ENCODE measurements at places on chromosomes 7 and 10.
A peak's percentile ranks its signal among the peaks of the same experiment; 100 is the strongest.

- peak; percentile 50 for DNase-seq
These were observed 14.7 kb upstream of the MICALL2 start for GRCh38 chr7:1473864-1474512.

DNA sequence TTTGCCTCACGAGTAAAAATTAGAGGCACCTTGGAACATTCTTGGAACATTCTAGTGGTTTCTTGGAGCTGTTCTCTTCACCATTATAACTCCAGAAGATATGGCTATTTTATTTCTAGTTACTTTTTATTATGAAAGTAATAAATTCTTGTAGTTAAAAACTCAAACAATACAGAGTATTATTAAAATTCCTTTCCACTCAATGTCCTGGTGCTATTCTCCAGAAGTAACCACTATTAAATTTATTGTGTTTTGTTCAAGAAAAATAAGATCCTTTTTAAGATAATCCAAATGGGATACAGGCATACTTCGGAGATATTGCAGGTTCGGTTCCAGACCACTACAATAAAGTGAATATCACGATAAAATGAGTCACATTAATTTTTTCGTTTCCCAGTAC, 68.6 kb downstream of the NOC3L start:
- no peak for DNase-seq

DNA sequence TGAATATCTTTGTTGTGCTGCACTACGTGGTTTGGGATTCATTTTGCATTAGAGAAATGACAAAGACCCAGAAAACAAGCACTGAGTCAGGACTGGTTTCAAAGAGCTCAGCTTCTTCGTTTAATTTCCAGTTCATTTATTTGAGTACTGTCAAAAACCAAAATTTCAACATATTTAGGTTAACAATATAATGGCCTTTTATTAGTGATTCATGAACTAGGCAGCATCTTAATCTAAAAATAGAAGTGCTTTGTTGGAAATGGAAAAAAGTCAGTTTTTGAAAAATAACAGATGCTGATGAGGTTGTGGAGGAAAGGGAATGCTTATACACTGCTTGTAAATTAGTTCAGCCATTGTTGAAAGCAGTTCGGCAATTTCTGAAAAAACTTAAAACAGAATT, 856.4 kb downstream of the LRMDA start:
- DNase-seq: no peak

DNA sequence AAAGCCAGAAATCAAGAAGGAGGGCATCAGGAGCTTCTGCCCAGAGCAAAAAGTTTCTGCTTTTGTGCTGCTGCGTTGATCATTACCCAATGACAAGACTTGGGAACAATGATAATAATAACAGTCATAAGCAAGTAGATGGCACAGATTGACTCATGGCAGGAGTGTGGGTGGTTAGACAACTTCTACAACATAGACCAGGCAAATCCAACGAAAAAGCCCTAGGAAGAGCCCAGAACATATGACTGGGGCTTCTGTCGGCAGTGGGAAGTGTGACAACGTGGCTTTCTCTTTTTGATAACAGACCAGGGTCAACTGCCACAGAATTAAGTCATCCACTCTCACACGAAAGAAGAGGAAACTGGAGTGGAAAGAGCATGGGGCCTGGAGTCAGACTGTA, 85.4 kb upstream of the TRIL start:
- DNase-seq: no peak

- DNase-seq: peak; percentile 31
These were observed 61.3 kb downstream of the COA1 start for GRCh38 chr7:43668035-43668434.

DNA sequence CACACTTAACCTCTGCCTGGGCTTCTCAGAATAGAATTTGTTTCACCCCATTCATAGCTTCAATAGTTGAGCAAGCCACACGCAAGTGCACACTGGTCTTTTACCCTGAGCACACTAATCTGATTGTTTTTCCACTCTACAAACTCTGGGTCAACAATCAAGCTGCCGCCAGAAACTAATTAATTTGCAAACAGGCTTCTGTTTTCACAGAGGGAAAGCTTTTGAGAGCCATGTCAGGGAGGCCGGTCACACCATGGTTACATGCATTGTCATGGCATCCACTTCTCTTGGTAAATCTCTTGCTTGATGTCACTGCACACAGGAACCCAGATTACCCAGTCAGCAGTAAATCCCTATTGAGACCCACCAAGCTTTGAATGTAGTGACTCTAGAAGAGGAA, 154.2 kb downstream of the SEMA3A start:
- DNase-seq: no peak

- DNase-seq: no peak
These were observed 21.3 kb downstream of the SLC25A28 start for GRCh38 chr10:99598781-99599509.

- peak; percentile 46 for DNase-seq
These were observed 179.8 kb upstream of the CSTF2T start for GRCh38 chr10:51879238-51879637.

DNA sequence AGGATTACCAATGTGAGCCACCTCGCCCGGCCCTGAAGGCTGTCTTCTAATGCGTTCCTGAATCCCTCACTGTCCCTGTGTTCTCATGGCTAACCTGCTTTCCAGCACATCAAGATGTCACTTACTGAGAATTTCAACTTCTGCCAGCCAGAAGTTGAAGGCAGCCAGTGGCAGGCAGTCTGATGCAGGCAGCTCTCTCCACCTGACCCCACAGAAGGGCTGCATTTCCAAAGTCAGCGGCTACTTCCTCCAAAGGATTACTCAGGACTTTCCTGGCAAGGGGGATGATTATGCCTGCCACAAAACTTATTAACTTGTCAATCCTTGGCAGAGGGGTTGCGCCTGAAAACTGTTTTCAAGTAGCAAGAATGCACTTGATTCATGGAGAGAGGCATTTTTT, 1219.4 kb downstream of the TYW1 start:
- DNase-seq: no peak

DNA sequence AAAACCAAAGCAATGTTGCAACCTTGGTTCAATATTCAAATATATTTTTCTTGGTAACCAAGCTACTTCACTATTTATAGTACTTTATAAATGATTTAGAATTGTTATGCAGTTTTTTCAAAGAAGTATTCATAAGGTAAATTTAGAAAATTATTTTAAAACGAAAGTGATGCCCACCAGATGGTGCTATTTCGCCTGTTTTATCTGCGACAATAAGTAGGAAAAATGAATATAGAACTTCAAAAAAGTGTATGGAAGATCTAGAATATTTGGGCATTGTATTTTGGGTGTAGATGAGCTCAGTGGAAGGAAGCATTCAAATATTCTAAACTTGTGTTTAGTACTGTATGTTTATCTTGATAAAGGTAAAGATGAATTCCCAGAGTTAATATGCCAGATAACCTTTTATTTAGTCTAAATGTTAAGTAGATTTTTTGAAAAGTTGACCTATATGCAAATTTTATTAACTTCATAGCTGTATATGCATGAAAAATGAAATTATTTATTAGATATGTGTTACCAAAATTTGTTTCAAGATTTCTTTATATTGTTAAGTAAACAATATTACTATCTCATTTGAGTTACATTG, 93.2 kb downstream of the ADK start:
- peak; percentile 14 for DNase-seq

- no peak for DNase-seq
These were observed 255.7 kb upstream of the LRRN3 start for GRCh38 chr7:110835218-110835617.

DNA sequence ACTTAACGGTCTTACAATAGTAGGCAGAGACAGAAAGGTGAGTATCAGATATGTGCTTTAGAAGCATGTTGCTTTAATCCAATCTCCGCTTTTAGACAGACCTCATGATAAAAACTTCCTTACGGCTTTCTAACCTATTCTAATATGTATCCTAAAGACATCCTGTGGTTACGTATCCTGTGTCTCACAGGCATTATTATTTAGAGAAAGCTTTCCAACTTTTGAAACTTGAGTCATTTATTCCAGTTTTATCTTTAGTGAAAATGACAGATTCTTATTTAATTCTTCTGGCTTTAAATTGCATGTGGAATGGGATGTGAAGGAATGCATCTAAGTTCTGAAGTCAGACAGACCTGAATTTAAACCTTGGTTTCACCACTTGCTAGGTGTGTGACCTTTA, 118.9 kb downstream of the OTUD1 start:
- no peak for DNase-seq

GRCh38 chr10:117215079-117215478, 17.8 kb downstream of the KCNK18 start:
- no peak for DNase-seq

- DNase-seq: no peak
These were observed 990.3 kb upstream of the ZNF722 start for GRCh38 chr7:63008366-63008765.

DNA sequence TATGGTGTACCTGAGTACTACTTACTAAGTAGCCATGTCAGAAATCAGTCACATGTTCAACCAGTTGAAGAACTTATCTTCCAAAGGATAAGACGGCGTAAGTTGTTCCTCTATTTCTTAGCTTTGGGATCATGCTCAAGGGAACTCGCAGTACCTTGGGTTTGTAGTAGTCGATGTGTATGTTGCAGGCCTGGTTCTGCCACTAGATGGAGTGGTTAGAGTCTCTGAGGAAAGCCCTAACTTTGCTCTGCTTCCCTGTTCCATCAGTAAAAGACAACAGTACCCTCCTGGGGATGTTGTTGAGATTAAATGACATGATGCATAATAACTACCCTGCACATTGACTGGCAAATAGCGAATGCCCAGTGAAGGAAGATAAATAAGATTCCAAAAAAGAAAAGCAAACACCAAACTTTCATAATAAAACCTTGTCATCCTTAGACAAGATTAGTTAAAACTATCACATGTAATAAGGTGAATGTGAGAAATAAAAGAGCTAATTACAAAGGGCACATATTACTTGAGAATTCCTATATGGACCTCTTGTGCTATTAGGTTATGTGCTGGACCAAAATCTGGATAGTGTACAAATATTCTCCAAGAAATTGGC, 165.9 kb downstream of the ABCA13 start:
- DNase-seq: peak; percentile 26

DNA sequence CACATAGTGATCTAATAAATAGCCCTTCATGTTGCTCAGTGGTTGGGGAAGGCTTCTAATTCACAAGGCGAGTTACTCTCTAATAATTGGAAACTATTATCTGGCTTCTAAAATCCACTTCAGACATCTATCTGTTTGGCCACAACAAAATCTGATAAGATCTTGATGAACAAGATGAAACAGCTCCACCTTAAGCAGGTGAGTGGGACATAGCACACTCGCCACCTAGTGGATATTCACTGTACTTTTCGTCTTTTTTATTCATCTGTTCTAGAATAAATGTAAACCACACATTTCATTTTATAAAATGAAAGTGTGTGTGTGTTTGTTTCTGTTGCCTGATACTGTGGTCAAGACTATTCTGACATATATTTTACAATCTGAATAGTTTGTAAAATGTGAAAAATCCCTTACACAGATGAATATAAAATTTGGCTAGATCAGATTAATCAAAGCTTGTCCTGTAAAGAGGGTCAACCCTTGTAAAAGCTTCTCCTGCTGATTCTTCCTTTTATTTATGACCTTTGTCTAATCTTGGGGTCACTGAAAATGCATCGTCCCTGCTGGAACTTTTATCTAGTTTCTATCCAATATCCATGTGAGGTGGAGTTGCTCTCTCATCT, 26.5 kb upstream of the CNTNAP2 start:
- peak; percentile 49 for DNase-seq

GRCh38 chr7:43763183-43763582, 4.7 kb downstream of the BLVRA start:
- DNase-seq: no peak

- DNase-seq: no peak
These were observed 40.6 kb downstream of the LRRC17 start for GRCh38 chr7:102953406-102953805.

- DNase-seq: no peak
These were observed 632.5 kb upstream of the NRP1 start for GRCh38 chr10:33966946-33967345.

DNA sequence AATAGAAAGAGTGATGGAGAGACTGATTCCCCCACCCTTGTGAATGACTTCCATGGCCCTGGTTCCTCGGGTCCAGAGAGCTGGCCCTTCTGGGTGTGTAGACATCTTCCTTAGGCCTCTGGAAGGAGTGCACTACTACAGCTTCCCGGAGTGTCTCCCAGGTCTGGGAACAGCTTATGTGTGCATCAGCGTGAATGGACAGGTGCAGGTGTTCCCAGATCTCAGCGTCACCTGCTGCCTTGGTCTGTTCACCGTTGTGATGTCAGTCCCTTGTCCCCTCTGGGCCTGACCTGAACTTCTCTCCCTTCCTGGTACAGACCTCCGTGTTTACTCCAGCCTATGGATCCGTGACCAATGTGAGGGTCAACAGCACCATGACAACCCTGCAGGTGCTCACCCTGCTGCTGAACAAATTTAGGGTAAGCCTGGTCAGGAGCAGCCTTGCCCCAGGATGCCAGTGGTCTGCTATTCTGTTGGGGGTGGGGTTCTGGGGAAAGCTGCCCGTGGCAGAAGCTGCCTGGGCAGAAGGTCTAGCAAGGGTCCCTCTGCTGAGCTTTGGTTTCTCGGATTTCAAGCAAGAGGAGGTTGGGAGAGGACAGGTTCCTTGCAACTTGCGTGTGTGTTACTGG, 10.5 kb upstream of the DEPP1 start:
- DNase-seq: no peak

DNA sequence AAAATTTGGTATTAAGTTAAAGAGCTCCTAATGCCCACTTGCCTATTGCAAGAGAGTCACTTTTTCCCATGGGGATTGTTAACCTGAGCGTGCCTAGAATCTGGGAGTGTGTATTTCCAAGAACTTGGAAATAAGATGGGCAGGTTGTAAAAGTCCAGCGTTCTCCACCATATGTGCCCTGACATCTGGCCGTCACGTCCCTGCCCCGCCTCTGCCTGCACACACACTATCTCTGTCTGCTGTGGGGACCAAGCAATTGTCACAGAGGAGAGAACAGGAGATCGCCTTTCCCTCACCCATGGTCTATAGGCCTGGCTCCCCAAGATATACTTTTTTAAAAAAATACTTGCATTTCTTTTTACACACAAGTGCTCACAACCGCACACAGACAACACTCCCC, 396.5 kb upstream of the PFKP start:
- no peak for DNase-seq

GRCh38 chr10:116175231-116175630, 97.8 kb downstream of the GFRA1 start:
- no peak for DNase-seq

DNA sequence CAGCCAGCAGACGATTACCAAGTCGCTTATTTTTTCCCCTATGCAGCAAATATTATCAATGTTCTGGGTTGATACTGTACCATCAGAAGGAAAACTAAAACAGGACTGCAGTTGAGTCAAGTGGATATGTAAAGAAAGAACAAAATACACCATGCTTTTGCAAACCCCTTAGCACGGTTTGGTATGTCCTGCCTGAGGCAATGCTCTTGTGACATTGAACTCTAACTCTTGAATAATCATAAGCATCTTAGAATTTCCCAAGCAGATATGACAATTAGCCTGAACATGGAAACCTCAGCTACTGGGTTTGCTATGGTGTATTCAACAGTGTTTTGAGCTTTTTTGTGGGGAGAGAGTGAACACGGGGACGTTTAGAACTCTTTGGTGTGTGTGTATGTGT, 107.4 kb downstream of the ETV1 start:
- DNase-seq: no peak

Measured in RCC 7860 (cell line).